ENCODE measurements at places on chromosomes 2 and 18. TPM values are rescaled to one million over a fixed set of nuclear protein-coding genes. Genes with fewer than 3 reads are reported as not detected.

Gene C1QL2
- not detected for total RNA-seq

Gene GFPT1
- 46.3 TPM for total RNA-seq

GRCh38 chr18:57466307-57466706, 31.1 kb downstream of the ONECUT2 start:
- no peak for DNase-seq
- no peaks in the 10 kb centered on the region for H3K36me3 ChIP-seq
- peaks cover 31% of the 10 kb centered on the region for H3K27me3 ChIP-seq
- no peak overlapping the region for H3K27ac ChIP-seq
- H3K4me3 ChIP-seq, result no peak overlapping the region

DNA sequence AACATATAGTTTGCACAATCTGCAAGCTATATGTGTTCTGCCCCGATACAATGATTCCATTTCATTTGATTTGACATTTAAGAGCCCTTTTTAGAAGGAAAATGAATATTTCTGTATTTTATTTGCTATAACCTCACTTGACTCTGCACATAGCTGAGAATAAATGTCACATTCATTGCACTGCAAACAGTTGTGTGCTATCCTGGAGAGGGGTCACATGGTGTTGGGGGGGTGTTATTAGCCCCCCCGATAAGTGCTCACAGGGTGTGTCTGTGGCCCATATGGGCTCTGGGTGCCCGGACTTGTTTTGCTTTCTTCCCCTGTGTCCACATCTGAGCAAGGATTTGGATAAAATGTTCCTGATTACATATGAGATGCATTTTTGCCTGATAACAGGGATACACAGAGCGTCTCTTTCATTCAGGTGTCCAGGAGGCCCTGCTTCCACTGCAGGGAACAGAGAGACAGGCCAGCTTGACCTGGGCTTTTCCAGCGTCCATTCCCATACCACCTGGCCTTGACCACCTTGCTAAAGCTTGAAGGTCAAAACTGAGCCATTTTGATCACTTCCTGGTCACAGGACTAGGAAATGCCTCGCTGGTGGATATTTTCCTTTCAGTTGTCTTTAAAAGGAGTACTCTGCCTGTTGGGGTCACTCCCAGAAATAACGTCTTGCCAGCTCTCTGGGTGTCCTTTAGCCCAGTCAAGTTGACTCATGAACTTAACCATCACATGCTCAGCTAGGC, 38.4 kb upstream of the ID2 start:
- no peaks in the 10 kb centered on the region for H3K4me1 ChIP-seq
- H3K27ac ChIP-seq, result no peak overlapping the region
- no peak overlapping the region for H3K4me3 ChIP-seq
- no peaks in the 10 kb centered on the region for H3K36me3 ChIP-seq
- H3K27me3 ChIP-seq, result no peaks in the 10 kb centered on the region

Gene E2F6
- total RNA-seq, result 8.3 TPM

Gene BCL11A
- total RNA-seq, result 1.00 TPM

GRCh38 chr2:32061973-32062861, 1.1 kb upstream of the SPAST start:
- DNase-seq, result no peak
- peak overlapping the region; percentile 94 for H3K4me3 ChIP-seq
- no peaks in the 10 kb centered on the region for H3K27me3 ChIP-seq
- peaks cover 1% of the 10 kb centered on the region for H3K36me3 ChIP-seq
- H3K27ac ChIP-seq, result peak overlapping the region; percentile 91

DNA sequence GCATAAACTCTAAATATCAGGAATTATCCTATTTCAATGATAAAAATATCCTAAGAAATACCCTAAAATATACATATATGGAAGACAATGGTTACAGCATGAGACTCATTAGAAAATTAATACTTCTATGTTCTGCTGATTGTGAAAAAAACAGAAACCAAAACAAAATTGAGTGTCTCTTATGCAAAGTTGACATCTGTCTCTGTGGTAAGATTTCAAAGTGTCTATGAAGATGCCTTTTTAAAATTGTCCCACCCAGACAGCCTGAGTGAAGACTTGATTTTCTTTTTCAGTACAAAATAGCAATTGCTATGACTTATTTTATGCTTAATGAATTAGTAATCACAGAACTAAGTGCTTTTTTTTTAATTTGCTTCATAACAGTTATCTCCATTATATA, 1368.4 kb upstream of the LRRTM1 start:
- no peak overlapping the region for H3K27ac ChIP-seq
- H3K27me3 ChIP-seq, result no peaks in the 10 kb centered on the region
- H3K4me1 ChIP-seq, result no peaks in the 10 kb centered on the region
- H3K4me3 ChIP-seq, result no peak overlapping the region

DNA sequence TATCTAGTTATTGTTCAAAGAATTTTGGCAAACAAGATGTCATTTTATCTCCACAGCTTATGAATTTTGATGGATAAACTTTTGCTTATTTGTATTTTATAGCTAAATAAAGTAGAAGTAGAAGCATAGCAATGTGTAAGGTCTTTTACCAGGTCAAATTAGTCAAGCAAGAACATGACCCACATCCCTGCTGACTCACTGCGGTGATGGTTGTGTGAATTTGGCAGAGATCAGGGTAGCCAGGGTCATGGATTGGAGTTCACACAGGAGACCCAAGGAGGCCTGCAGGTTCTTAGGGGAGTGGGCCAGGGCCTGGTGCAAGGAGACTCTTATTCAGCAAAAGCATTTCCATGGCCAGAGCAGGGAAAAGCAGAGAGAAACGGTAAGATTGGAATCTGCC, 18.7 kb downstream of the SP140 start:
- H3K4me1 ChIP-seq, result peaks cover 4% of the 10 kb centered on the region
- H3K4me3 ChIP-seq, result no peak overlapping the region
- H3K27me3 ChIP-seq, result no peaks in the 10 kb centered on the region
- no peak overlapping the region for H3K27ac ChIP-seq

DNA sequence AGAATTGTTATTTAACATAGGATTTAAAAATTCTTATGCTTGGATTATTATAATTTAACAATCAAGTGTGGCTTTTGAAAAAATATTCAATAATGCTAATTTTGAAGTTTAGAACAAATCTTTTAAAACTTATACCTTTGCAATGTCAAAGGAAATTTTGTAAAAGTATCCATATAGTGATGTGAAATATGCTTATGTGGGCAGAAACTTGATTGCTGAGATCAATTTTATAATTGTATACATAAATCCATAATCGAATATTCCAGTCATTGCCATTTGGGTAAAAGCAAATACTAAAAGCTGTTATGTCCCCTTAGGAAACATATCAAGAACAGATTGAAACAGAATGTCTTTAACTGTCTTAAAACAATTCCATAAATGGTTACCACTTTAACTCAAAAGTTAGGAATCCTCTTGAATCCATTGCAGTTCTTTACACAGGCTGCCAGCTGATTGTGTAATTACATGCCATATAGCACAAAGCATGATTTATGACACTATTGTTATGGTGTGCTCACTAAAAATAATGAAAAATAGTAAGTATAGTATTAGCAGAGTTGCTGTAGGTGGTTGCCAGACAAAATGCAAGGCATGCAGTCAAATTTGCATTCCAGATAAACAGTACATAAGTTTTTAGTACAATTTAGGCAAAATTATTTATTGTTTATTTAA, 24.2 kb downstream of the PLCL1 start:
- H3K4me1 ChIP-seq, result no peaks in the 10 kb centered on the region
- H3K27ac ChIP-seq, result no peak overlapping the region
- peaks cover 10% of the 10 kb centered on the region for H3K36me3 ChIP-seq
- DNase-seq, result no peak

Gene CPLX4
- not detected for total RNA-seq
